ENCODE measurements at places on chromosomes 11 and 22.

- DNase-seq, result no peak
Measured at GRCh38 chr11:47177846-47178245, 1.2 kb upstream of the ARFGAP2 start.

GRCh38 chr11:76806608-76807205 is 23.6 kb downstream of the TSKU start:
- DNase-seq, result no peak

- no peak for DNase-seq
Measured at GRCh38 chr11:119786431-119787073, 57.6 kb upstream of the NECTIN1 start.

DNA sequence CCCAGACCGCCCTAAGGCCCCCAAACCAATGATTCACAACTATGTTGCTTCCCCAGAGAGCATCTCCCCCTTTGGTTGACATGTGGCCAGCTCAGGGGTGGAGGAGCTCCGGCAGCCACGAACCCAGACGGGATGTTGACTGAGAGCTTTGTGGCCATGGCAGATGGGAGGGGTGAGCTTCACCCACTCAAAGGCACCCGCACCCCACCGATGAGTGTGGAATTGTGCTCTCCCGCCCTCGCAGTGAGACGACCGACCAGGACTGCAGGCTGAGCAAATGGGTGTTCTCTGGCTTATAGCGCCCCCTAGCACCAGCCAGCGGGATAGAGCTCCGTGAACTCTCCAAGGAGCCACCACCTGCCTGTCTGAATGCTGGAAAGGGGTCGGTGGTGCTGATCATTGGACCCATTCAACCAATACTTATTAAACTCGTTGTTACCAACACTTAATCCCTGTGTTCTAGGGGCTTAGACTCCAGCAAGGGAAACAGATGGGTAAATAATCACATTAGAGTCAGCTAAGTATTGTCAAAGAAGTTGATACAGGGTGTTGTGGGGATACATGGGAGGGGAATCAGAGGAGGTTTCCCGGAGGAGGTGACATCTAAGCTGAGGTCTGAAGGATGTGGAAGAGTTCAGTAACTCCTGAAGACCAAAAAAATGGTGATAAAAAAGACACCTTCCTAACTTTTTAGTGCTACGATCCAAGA is 4.5 kb upstream of the TIMP3 start:
- DNase-seq, result no peak

DNA sequence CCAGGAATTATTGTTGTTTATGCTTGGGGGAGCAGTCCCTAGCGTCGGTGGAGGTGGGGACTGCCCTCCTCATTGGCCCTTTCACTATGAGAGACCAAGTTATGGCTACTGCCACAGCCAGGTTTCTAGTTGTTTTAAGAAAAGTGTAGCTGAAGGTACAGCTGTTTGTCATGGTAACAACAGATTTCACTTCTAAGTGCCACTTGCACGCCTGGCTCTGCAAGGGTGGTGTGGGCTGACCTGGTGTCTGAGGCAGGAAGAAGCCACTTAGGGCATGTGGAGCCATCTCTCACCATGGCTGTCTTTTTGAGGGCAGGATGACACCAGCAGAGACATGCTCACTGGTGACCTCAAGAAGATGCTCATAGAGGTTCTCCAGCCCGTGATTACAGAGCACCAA is 46.3 kb upstream of the MPEG1 start:
- no peak for DNase-seq

DNA sequence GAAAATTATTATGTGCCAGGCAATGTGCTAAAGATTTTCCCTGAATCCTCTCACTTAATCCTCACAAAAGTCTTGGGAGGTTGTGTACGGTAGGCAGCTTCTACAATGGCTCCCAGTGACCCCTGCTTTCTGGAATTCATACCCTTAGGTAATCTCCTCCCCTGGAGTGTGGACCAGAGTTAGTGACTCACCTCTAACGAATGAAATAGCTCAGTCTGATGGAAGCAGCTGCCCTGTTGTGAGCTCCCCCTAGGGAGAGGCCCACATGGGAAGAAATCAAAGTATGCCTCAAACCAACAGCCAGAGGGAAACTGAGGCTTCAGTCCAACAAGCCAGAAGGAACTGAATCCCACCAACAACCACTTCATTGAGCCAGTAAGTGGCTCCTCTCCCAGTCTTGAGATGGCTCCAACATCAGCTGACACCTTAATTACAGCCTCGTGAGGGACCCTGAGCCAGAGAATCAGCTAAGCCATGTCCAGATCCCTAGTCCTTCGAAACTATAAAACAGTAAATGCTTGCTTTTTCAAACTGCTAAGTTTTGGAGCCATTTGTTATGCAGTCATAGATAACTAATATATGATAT is 98.9 kb upstream of the ISX start:
- DNase-seq, result no peak

- DNase-seq, result no peak
Measured at GRCh38 chr11:74691755-74692154, 39.5 kb downstream of the CHRDL2 start.

DNA sequence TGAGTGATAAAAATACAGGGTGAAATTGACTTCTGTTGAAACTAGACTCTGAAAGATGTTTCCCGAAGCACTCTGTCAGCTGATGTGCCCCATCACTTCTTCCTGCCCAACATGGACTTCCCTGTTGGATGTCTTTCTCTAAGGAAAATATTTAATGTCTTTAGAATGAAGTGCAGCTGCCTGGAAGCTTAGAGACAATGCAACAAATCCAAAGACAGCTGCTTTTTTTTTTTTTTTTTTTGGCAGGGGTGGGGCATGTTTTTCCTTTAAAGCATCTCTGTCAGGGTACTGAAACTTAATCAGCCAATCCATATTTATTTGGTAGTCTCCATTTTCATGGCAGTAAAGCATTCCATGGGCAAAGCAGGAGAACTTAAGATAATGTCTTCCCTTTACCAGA is 5.9 kb downstream of the JAM3 start:
- DNase-seq, result no peak

- DNase-seq, result no peak
Measured at GRCh38 chr11:1052133-1053011, 15.9 kb upstream of the MUC6 start.

DNA sequence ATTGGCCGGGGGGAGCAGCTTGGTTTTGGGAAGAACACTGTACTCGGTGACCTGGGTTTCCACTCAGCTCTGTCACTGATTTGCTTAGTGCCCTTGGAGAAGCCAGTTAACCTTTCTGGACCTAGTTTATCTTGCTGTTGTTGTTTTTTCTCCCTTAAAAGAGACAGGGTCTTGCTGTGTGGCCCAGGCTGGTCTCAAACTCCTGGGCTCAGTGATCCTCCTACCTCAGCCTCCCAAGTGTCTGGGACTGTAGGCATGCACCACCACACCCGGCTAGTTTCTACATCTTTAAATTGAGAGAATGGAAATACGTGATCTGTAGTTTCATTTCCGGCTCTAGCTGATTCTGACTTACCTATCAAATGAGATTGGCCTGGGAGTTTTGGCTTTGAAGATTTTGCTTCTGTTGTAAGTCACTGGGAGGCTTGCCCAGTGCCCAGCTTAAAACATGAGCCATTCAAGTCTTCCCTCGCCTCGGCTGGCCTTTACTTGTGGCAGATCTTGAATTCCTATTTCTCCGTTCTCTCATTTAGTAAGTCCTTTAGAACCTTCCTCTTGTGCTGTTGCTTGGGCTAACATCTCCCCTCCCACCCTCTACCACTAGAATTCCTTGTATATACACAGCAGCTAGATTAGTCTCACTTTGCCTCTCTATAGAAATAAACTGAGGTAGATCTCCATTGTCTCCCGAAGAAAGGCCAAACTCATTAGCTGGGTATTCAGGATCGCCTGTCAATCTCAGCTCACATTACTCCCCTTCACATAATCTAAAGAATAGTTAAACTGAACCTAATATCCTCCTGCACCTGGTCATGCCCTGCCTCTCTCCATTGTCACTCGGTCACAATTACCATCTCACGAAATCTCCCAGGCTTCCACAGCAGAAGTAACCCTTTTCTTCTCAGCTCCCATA is 87.7 kb upstream of the SLC25A18 start:
- no peak for DNase-seq

GRCh38 chr22:27654546-27655445 is 146.8 kb downstream of the MN1 start:
- DNase-seq, result no peak

DNA sequence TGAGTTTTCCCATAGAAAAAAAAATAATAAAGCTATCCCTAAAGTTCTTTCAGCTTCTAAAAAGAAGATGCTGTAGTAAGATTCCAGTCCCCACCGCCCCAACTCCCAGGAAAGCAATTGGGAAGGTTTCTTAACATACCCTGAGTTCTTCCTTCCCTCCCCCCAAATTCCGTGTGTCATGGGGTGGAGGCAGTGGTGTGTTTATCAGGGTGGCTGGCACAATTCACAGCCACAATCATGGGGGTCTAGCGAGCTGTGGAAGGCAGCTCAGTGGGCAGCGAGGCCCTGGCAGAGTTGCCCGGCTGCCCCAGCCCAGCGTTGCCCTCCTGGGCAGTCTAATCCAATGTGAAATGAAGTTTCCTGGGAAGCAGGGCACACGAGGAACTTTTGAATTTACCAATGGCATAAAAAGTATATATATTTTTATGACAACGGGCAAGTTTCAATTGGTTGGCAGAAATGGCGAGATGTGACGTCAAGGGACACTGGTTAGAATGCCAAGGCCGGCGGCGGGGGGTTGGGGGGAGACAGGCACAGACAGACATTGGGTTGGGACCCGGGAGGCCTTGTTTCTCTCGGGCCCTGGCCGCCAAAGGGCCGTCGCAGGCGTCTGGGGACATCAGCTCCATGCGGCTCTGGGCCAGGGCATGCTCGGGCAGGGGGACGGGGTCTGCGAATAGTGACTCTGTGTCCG is 80.7 kb upstream of the PPARA start:
- DNase-seq, result peak; percentile 95

DNA sequence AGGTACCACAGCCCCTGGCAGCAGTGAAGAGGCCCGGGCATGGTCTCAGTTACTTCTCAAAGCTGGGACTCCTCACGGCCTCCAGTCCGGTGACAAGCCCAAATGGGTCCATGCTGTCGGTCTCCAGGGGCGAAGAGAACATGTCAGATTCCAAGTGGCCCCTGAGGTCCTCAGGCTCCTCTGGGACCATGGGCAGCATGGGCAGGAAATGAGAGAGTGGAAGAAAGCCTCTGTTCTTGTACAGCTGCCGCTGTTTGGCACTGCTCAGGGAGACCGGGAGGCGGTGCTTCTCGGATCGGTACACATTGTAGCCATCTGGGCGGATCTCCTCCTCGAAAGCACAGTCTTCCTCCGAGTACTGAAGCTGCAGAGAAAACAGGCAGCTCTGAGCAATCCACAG is 4.6 kb downstream of the FGF19 start:
- DNase-seq, result peak; percentile 30

GRCh38 chr11:130168105-130168504 is 8.5 kb downstream of the ST14 start:
- DNase-seq, result no peak

GRCh38 chr11:61024938-61025820 is 53.7 kb downstream of the CD6 start:
- DNase-seq, result no peak

GRCh38 chr11:126034039-126034932 is 28.4 kb downstream of the CDON start:
- DNase-seq, result no peak

GRCh38 chr11:130783323-130783722 is 133.0 kb downstream of the SNX19 start:
- no peak for DNase-seq

DNA sequence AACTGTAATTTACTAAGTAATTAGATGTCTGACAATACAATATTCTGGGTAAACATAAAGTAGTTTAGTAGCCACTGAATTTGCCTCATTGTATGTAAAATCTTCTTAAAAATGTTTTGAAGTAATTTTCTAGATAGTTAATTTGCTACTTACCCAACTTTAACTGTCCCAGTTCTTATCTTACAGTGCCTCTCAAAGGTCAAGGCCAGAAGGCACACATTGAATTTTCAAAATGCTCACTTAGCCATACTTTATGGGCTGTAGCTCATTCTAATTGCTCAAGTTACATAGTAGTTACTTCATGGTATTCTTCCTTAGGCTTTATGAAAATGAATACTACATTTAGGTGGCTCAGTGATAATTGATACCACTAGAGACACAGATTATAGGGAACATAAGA is 666.6 kb downstream of the CNTN5 start:
- DNase-seq, result no peak

- DNase-seq, result no peak
Measured at GRCh38 chr11:130408901-130409300, 19.5 kb downstream of the ADAMTS8 start.
